GM23338 (cell line): ENCODE measurements at places on chromosomes 4 and X. TPM values are rescaled to one million over a fixed set of nuclear protein-coding genes. Genes with fewer than 3 reads are reported as not detected.
A peak's percentile ranks its signal among the peaks of the same experiment; 100 is the strongest.

The ASB12 gene
- total RNA-seq, result 0.39 and 1.2 TPM in 2 replicates

The AFF1 gene
- total RNA-seq, result 53.8 and 67.2 TPM in 2 replicates

GRCh38 chr4:104524591-104524990 lies 29.9 kb upstream of the CXXC4 start:
- H3K27me3 ChIP-seq, result no peaks in the 10 kb centered on the region
- H3K36me3 ChIP-seq, result no peaks in the 10 kb centered on the region
- H3K27ac ChIP-seq, result no peak overlapping the region
- no peak for DNase-seq
- no peaks in the 10 kb centered on the region for H3K4me1 ChIP-seq

DNA sequence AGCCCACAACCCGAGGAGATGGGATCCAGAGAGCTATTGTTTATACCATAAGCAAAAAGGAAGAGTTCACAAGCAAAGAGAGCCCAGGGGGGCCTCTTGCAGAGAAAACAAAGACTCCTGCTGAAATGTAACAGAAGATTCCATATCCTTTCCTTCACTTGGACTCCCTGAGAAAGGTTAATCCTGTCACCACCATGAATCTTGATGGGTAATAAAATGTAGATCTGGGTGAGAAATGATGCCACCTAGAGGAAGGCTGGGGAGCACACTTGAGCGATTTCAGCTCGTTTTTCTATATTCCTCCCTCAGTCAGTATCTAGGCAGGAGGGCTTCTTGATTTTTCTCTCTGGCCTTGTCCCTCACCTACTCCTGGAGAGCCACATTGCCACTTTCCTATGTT lies 10.2 kb upstream of the KCNE5 start:
- no peaks in the 10 kb centered on the region for H3K36me3 ChIP-seq
- DNase-seq, result peak; percentile 29
- H3K27ac ChIP-seq, result no peak overlapping the region
- no peak overlapping the region for H3K4me3 ChIP-seq
